HS-27A (cell line): ENCODE measurements at places on chromosomes 2 and 18.

DNA sequence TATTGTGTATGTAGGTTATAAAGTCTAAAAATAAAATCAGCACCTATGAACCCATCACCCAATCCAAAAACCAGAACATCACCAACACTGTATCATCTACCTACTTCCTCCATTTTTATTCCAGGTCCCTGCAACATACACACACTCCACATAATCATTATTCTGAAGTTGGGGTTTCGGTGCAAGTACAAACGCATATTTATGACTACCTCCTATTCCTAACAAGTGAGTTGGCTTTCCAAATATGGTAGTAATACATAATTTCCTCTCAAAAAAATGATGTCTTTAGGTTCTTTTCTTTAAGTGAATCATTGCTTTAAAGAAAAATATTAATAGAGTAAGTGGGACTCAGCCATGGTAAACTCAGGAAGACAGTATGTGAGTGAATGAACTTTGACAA is 3.3 kb downstream of the ACVR1 start:
- no peak for DNase-seq

DNA sequence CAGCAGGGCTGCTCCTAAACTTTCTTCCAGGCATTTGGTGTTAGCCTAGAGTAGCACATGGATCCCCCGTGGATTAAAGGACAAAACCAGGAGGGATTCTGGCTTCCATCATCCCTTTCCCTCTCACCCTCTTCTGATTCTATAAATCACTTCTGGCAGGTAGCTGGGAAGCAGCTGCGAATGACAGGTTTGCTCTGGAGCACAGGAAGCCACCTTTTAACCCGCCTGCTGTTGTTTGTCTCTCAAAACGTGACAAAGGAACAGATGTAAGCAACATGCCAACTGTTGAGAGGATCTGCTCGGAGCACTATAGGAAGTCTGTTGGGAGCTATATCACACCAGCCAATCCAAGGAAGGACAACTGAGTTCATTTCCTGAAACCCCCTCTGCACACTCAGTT is 101.9 kb downstream of the ACTR2 start:
- DNase-seq: no peak

- DNase-seq: peak; percentile 27
Observed at GRCh38 chr2:47360927-47361326, 42.0 kb upstream of the MSH2 start.

GRCh38 chr2:60280238-60280637 is 273.2 kb downstream of the BCL11A start:
- no peak for DNase-seq

GRCh38 chr2:99480390-99480789 is 9.4 kb downstream of the REV1 start:
- DNase-seq: no peak

DNA sequence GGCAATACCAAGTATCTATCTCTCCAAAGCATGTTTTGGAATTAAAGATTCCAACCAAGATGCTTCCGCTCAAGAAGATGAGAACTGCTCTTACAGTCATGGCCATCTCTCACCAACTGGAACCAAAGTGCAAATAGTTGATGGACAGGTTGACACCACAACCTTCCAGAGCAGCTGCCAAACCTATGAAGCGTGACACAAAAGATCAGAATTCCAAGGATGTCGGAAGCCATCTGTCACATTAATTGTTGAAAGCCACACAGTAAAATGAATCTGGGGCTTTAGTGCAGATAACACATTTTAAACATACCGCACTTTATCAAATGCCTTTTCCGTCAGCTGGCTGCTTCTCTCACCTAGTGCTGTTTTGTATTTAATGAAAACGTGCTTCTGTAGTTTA is 195.7 kb downstream of the CDH20 start:
- no peak for DNase-seq

DNA sequence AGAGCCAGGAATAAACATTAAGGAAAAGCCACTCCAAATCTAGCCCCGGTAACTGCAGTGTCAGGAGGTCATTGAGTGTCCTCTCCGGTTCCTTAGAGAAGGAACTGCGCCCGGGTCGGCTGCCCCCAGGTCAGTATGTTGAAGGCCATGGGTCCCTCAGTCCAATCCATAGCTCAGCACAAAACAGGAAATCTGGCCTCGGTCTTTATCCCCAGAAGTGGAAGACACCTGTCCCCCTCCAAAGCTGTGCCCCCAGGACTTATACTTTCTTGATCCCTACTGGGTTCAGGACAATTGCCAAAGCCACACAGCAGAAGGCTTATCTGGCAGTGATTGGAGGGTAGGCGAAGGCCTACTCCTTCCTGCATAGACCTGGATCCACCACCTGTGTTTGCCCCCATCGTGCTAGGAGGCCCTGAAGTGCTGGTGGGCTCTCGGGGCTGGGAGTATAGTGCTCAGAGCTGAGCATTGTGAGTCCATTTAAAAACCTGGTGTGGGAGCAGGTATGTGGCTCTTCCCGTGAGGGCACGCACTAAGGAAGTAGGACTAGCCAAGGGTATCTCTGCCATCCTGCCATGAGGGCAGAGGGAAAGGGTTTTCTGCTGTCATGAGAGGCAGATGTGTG is 178.6 kb downstream of the SEPTIN10 start:
- no peak for DNase-seq

DNA sequence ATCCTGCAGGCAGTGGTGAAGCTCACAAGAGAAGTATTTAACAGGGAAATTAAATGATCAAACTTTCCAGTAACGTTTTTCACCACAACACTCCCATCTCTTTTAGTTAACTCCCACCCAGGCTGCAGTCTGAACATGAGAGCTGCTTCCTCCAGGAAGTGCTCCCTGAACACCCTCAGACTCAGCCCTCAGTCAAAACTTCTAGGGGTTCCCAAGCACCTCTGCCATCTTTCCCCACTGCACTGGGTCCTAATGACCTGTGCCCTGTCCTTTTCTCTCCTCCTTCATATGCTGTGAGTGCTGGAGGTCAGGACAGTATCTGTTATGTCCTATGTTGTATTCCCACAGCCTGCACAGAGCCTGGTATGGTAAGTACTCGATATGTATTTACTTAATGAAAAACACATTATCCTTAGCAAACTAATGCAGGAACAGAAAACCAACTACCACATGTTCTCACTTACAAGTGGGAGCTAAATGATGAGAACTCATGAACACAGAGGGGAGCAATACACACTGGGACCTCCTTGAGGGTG is 49.2 kb upstream of the ASPRV1 start:
- no peak for DNase-seq

GRCh38 chr18:57956491-57956890 is 87.5 kb upstream of the NEDD4L start:
- no peak for DNase-seq

GRCh38 chr2:240230291-240230931 is 90.0 kb upstream of the OTOS start:
- DNase-seq: no peak

DNA sequence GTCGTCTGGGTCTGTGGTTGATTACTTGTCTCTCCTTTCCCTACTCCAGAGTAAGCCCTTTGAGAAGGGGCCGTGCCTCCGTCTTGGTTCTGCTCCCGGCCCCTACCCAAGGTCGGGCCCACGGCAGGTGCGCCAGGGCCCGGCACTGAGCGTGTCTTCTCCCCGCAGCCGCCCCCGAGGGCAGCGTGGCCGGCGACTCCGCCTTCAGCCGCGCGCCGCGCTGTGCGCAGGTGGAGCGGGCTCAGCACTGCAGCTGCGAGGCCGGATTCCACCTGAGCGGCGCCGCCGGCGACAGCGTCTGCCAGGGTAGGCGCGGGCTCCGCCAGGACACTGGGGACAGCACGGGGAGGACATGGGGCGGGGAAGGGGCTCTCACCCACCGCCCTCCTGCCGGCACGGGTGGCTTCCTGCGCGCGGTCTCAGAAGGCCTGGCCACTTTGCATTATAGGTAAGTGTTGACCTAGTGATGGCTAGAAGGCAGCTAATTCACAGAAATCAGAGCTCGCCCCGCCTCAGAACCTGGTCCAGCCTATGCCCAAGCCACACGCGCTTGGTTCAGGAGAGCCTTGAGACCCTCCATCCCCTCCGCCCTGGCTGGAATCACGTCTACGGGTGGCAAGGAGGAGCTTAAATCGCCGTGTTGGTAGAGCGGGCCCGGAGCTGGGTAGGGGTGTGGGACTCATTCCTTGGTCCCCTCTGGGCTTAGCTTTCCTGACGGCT is 43.5 kb downstream of the FBLN7 start:
- no peak for DNase-seq

GRCh38 chr2:130336877-130337734 is 5.6 kb upstream of the IMP4 start:
- DNase-seq: peak; percentile 91

GRCh38 chr2:64289251-64289650 is 145.0 kb upstream of the PELI1 start:
- no peak for DNase-seq

DNA sequence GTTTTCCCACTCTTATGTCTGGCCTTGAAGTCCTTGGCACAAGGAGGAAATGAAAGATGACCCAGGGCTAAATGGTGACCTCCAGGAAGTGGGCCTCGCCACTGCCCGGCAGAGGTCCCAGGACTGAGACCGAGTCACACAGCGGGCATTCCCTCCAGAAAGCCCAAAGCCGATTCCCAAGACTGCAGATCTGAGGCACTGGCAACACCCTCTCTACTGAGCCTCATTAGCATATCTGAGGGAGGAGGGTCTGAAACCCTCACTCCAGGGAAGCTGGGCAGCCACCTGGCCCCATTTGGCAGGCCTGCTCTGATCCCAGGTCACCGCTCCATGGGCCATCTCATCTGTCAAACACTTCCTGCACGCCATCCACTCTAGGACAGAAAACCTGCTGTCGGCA is 29.1 kb downstream of the FAM178B start:
- DNase-seq: no peak

- no peak for DNase-seq
Observed at GRCh38 chr2:132374151-132374550, 42.5 kb upstream of the GPR39 start.

GRCh38 chr2:54388076-54388475 is 68.1 kb upstream of the SPTBN1 start:
- DNase-seq: no peak
